ENCODE measurements at places on chromosomes 16 and 17. TPM values are rescaled to one million over a fixed set of nuclear protein-coding genes. Genes with fewer than 3 reads are reported as not detected.

Gene CDH13
- total RNA-seq, result 45.0 TPM

Gene HBA1
- not detected for total RNA-seq

Gene SLC38A8
- total RNA-seq, result not detected

Gene VEZF1
- total RNA-seq, result 23.4 TPM
